Stimulated activated CD4-positive, alpha-beta T cell treated with anti-CD3 and anti-CD28 coated beads, TNF-alpha, amount 100 ng/mL, for 48 hours (primary cell): ENCODE measurements at places on chromosomes 1 and 21.

DNA sequence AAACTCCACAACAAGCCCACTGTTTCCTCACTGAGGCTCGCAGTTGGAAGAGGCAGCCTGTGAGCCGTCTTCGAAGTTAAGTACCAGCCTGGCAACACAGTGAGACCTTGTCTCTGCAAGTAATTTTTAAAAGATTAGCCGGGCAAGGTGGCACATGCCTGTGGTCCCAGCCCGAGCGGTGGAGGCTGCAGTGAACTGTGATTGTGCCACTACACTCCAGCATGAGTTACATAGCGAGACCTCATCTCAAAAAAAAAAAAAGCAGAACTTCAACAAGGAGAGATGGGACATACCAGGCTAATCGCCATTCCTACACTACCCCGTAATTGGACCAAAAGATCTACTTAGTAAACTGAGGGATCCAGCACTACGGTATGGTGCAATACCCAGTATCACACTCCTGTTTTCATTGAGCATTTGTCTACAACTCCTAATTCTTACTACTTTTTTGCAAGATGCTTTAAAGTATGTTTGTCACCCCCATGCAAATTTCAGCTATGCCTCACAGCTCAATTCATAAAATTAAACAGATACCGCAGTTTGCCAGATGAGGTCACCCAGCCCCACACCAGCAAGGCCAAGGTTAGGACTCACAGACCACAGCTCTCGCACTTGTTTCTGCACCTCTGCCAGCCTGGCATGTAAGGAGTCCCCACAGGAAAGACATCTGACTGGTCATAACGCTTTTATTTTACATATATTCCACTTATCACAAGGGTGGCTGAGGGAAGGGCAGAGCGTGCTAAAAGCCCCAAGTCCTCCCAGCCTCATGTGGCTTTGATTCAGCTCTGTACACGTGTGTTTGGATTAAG, 21.0 kb downstream of the SDE2 start:
- no peak for DNase-seq

GRCh38 chr1:15963968-15964648, 11.8 kb downstream of the ZBTB17 start:
- DNase-seq, result no peak

DNA sequence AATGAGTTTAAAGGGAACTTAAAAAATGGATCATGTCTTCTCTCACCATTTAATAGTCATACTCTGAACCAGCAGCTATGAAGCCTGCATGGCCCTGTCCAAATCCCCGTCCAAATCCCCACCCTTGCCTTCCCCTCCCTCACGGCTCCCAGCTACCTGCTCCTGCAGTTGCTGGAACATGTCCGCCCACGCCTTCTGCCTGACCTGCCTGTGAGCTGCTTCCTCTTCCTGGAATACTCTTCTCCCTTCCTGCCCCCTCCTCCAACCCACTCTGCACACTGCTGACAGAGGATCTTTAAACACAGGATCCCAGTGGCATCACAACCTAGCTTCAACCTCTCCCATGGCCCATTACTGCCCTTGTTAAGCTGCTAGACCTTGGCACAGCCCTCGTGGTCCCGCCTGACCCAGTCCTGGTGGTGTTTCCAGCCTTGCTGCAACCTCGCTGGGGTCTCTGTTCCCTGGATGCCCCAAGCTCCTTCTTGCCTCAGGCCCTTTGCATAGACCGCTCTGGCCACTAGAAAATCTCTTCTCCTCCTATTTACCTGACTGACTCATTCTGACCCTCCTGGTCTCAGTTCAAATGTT, 118.3 kb downstream of the PTPRU start:
- DNase-seq, result no peak

DNA sequence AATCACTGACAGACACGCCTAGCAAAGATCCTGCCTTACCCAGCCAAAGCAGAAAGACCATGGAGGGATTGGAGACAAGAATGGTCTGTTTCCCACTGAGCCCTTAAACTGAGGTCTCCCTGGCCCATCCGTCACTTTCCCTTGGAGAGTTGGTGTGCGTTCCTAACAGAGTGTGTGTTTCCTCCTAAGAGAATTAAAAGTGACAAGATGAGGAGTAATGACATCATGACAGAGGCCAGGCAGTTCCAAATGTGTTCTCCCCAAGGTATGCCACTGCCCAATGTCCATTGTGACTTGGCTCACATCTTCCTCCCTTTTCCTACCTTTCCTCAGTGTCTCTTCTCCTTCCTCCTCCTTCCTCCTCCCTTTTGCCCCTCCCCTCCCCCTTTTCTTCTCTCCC, 295.7 kb downstream of the SIPA1L2 start:
- no peak for DNase-seq
